Kidney (tissue), 22 donors: ENCODE measurements at places on chromosomes 7 and 10. TPM values are rescaled to one million over a fixed set of nuclear protein-coding genes. Genes with fewer than 3 reads are reported as not detected.

The CALML5 gene
- polyA plus RNA-seq: not detected

The FAM200A gene
- polyA plus RNA-seq: 6.9 TPM

The GJD4 gene
- polyA plus RNA-seq: not detected

The ELN gene
- 14.9 TPM for polyA plus RNA-seq

The GPR37 gene
- polyA plus RNA-seq: 0.60 TPM

The NPC1L1 gene
- 2.4 TPM for polyA plus RNA-seq

The AQP1 gene
- 617 TPM for polyA plus RNA-seq

The SAMD9 gene
- polyA plus RNA-seq: 2.2 TPM

The PPP1R9A gene
- polyA plus RNA-seq: 2.6 TPM

The ACTL6B gene
- polyA plus RNA-seq: not detected
